Stimulated activated CD4-positive, alpha-beta T cell treated with anti-CD3 and anti-CD28 coated beads, TNF-alpha, amount 100 ng/mL, for 24 hours (primary cell): ENCODE measurements at places on chromosomes 2 and 18.

DNA sequence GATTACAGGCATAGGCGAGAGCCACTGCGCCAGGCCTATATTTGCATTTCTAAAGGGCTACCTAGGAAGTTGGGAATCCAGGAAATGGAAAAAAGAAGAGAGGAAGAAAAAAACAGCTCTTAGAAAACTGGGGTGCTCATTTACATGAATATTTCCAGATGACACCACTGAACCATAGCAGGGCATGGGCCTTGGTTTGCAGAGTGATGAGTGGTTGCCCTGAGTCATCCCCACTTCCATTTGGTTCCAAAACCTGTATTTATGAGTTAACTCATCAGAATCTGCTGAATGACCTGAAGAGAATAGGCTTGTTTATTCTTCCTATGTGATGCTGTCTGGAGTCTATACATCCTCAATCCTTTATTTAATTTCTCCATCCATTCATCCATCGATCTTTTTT is 36.2 kb downstream of the EHD3 start:
- DNase-seq, result no peak

- no peak for DNase-seq
These were observed 171.9 kb upstream of the FHL2 start for GRCh38 chr2:105570757-105571156.

- DNase-seq, result no peak
These were observed 260.9 kb downstream of the RAD51AP2 start for GRCh38 chr2:17257189-17257909.

DNA sequence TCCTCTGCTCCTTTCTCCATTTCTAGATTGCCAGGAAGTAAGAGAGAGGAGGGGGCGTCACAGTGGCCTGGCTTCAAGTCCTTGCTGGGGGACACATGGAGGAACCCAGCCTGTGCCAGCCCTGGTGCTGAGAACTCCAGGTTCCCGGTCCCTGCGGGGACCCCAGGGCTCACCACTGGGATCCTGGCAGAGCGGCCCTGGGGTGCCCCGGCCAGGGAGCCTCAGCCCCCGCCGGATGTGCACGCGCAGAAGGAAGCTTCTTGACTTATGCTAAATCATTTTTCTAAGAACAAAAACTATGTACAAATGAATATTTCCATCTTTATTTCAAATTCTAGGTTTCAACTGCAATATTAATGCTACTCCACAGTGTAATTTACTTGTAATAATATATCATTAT is 82.6 kb upstream of the SP3 start:
- no peak for DNase-seq

GRCh38 chr2:237886685-237887481 is 27.5 kb downstream of the RAMP1 start:
- DNase-seq, result no peak

- DNase-seq, result no peak
These were observed 14.6 kb upstream of the KIDINS220 start for GRCh38 chr2:8851811-8852560.

DNA sequence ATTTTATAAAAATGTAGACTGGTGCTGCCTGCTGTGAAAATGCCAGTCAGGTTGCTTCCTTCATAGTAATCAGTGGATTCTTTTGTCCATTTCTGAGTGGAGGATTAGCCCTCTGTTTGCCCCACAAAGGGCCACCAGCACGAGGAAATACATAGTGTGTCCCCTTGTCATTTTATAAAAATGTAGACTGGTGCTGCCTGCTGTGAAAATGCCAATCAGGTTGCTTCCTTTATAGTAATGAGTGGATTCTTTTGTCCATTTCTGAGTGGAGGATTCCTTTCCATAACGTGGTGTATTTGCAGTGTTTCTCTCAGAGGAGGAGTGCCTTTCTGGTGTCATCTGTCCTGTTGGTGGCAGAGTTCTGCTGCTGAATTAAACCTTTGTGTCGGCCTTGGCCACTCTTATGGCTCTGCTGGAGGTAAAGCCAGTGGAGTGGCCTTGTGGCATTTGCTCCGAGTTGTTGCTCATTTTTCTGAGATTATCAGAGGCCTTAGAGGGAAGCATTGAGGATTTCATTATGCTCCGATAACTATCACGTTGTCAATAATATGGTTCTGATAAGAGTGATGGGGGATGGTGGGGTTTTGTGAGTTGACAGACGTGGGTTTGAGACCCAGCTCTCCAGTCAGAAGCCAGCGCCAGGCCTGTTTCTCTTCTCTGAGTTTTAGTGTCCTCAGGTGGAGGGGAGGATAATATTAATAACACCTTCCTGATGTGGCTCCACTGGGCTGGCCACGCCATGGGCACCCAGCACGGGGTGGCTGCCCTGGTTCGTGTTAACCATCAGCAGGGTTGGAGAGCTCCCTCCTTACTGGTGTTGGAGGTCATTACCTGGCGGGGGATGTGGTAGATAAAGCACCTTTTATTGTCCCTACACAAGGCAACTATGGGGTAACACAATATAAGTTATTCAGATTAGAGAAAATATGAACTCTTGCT is 96.6 kb downstream of the NEDD4L start:
- DNase-seq, result no peak

DNA sequence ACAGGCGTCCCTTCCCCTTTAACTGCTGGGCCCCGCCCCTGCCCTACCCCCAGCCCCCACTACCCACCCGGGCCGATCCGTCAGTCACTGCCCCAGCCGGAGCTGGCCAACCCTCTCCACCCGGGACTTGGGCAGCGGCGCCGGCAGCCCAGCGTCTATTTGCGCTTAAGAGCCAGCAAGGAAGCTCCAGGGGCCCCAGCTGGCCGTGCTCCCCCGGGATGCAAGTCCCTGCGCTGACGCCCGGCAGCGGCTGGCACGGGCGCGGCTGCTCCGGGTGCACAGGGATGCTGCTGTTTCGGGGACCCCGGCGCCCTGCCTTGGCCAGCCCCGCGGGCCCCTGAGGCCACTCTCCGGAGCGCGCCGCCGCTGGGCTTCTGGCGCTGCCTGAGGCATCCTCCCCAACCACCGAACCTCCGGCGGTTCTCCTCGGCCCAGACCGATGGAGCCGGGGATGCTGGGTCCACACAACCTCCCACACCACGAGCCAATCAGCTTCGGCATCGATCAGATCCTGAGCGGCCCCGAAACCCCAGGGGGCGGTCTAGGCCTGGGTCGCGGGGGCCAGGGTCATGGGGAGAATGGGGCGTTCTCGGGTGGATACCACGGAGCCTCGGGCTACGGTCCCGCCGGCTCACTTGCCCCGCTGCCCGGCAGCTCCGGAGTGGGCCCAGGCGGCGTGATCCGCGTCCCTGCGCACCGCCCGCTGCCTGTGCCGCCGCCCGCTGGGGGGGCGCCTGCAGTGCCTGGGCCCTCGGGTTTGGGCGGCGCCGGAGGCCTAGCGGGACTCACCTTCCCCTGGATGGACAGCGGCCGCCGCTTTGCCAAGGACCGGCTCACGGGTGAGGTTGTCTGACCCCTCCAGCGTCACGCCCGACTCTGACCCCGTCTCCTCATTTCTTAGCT is at the start of gene TLX2:
TLX2 (plus strand) TSS at position 83 of the 903 bp plus-strand sequence; CDS start at position 440, 357 bp downstream.
- no peak for DNase-seq

DNA sequence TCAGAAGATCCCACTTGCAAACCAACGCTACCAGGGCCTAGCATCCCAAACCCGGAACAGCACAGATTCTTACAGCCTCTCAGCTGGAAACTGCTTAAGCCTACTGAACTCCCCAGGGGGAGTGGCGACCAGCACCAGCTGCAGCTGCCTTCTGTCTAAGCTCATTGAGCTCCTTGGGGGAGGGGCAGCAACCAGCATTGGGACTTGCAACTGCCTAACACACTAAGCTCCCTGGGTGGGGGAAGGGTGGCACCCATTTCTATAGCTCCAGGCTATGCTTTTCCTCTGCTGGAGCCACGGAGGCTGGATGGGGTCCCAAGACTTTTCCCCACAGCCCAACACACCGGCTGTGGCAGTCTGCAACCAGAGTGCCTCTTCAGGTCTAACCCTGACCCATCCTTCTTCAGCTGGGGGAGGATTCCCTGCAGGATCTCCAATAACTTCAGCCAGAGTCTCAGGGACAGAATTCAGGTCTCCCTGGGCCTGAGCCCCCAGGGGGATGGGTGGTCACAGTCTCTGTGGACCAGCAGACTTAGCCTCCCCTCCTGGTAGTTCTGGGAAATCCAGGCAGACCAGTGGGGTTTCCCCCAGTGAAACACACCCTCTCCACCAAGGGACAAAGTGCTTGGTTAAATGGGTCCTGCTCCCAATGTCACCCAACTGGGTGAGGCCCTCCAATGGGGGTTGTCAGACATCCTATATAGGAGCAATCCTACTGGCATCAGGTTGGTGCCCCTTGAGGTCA is 45.9 kb upstream of the ITGA4 start:
- DNase-seq, result no peak

GRCh38 chr2:204492417-204492816 is 52.9 kb upstream of the PARD3B start:
- DNase-seq, result no peak

DNA sequence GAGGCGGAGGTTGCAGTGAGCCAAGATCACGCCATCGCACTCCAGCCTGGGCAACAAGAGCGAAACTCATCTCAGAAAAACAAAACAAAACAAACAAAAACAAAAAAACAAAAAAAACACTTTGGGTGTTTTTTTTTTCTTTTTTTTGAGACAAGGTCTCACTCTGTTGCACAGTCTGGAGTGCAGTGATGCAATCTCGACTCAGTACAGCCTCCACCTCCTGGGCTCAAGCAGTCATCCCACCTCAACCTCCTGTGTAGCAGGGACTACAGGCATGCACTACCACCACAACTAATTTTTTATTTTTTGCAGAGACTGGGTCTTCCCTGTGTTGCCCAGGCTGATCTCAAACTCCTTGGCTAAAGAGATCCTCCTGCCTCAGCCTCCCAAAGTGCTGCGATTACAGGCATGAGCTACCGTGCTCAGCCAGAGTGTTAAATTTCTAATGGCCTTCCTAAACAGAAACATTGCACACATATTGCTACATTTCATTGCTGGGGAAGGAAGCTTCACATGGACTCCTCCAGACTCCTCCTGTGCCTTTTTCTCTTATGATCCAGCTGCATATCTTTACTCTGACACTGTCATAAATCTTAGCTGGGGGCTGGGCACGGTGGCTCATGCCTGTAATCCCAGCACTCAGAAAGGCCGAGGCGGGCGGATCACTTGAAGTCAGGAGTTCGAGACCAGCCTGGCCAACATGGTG is 19.7 kb downstream of the STARD7 start:
- DNase-seq, result no peak

- no peak for DNase-seq
These were observed 244.5 kb upstream of the ID2 start for GRCh38 chr2:8437228-8437948.

DNA sequence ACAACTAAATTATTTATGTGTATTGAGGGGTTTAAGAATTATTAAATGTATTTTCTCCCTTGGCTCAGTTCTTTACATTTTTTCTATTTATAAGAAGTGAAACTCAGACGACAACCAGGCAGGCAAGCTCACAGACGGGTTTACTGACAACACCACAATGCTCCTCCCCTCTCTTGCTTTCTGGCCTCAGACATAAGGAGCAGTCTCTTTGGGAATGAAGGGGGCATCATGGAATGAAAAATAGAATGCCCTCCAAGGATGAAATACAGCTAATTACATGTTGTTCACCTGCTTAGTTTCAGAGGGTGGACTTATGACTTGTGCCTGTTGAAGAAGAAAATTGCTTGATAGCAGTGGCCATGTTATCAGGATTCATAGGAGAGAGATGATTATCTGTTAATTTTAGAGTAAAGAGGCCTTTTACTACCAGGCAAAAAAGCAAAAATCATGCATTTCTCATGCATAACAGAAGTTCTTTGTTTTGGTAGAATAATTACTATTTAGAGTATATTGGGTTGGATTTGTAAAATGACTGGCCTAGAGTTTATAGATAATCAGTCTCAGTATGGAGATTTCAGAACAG is 172.1 kb upstream of the LRRTM1 start:
- DNase-seq, result no peak
